Thymus (tissue), 14 donors: ENCODE measurements at places on chromosomes 13 and 19. TPM values are rescaled to one million over a fixed set of nuclear protein-coding genes. Genes with fewer than 3 reads are reported as not detected.

Gene C19orf73
- 4.0 TPM for polyA plus RNA-seq

Gene FUZ
- 20.9 TPM for polyA plus RNA-seq

Gene GRIN2D
- polyA plus RNA-seq = 0.07 TPM

Gene S1PR2
- polyA plus RNA-seq = 2.4 TPM

Gene CBARP
- 0.37 TPM for polyA plus RNA-seq

Gene KLHL1
- polyA plus RNA-seq = 0.05 TPM

GRCh38 chr13:39379118-39379517 is 223.9 kb downstream of the LHFPL6 start:
- DNase-seq = no peak

DNA sequence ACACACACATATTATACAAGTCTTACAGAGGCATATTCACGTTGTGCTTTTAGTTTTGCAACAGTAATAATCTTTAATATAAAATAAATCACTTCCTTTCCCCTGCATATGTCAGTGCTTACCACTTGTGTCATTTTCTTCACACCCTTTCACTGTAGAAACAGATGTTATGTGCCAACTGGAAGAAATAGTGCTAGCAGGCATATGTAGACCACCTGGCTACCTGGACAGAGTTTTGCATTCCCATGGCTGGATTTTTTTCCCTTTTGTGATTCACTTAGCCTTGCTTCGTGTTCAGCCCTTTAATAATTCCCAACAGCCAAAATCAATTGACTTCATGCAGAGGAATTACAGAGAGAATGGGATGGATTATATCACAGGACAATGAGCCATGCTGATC is 399.1 kb upstream of the SPRY2 start:
- DNase-seq = no peak
